ENCODE measurements at places on chromosomes 16 and 17.
A peak's percentile ranks its signal among the peaks of the same experiment; 100 is the strongest.

DNA sequence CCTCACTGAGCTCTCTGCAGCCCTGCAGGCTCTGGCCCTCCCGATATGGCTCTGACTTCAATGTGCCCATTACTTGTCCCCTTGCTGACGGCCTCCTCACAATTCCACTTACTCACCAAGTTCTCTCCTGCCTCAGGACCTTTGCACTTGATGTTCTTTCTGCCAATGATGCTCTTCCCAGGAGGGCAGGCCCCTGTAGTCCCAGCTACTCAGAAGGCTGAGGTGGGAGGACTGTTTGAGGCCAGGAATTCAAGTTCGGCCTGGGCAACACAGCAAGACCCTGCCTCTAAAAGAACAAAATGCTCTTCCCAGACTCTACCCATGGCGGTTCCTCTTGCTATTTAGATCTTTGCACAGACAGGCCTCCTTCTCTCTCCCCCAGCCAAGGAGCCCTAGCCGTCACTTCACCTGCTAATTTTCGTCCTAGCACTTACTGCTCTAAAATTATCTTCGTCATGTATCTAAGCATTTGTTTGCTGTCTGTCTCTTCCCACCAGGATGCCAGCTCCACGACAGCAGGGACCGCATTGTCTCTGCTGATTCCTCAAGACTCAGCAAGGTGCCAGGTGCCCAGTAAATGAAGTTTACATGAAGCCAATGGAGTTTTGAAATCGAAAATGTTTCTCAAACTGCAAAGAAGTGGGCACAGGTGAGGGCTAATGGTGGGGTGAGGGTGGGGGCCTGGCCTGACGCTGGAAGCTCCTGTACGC, 626 bp upstream of the RAI1 start:
- H3K27me3 ChIP-seq, result no peaks in the 10 kb centered on the region
- no peak overlapping the region for H3K4me3 ChIP-seq
- H3K4me1 ChIP-seq, result peaks cover 39% of the 10 kb centered on the region
- peak overlapping the region; percentile 43 for H3K27ac ChIP-seq
- no peak for DNase-seq

GRCh38 chr17:34386697-34387550, 23.9 kb upstream of the CCL1 start:
- no peak overlapping the region for H3K4me3 ChIP-seq
- no peaks in the 10 kb centered on the region for H3K27me3 ChIP-seq
- H3K4me1 ChIP-seq, result peaks cover 9% of the 10 kb centered on the region
- H3K27ac ChIP-seq, result no peak overlapping the region
- no peak for DNase-seq

DNA sequence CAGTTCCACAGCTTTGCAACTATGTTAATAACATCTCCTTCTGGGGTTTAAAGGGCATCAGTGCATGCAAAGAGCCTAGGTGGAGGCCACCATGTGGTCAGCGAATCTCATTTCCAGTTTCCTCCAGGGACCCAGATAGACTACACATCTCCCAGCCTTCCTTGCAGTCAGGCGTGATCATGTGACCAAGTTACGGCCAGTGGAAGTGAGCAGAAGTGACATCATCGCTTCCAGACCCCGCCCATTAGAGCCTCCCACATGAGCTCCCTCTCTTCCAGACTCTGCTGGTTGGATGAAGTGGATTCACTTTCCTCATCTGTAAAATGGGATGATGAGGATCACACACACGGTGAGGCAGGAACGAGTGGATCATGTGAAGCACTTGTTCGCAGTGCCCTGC, 27.4 kb upstream of the KDM8 start:
- H3K4me3 ChIP-seq, result no peak overlapping the region
- H3K36me3 ChIP-seq, result no peaks in the 10 kb centered on the region
- H3K27me3 ChIP-seq, result no peaks in the 10 kb centered on the region
- H3K27ac ChIP-seq, result no peak overlapping the region
- no peak for DNase-seq

DNA sequence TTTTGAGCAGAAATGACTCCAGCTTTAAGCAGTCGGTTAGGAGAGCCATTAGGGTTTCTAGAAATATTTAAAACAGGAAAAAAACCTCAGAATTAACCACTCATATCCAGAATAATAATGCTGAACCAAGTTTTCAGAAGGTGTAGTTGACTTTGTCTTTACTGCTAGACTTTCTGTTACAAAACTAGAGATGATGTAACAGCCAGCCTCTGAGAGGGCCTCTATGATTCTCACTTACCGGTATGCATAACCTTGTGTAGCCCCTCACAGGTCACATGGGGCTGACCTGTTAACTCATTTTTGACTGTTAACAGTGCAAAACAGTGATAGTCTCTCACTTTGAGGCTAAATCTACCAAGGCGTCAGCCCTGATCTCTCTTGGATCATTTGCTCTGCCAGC, 74.3 kb downstream of the TEX14 start:
- no peak overlapping the region for H3K27ac ChIP-seq
- no peak overlapping the region for H3K4me3 ChIP-seq
- H3K27me3 ChIP-seq, result no peaks in the 10 kb centered on the region
- no peaks in the 10 kb centered on the region for H3K4me1 ChIP-seq
- DNase-seq, result no peak

GRCh38 chr17:81480140-81481072, 32.2 kb downstream of the ACTG1 start:
- H3K27ac ChIP-seq, result no peak overlapping the region
- no peaks in the 10 kb centered on the region for H3K36me3 ChIP-seq
- peaks cover 24% of the 10 kb centered on the region for H3K27me3 ChIP-seq
- H3K4me3 ChIP-seq, result no peak overlapping the region

DNA sequence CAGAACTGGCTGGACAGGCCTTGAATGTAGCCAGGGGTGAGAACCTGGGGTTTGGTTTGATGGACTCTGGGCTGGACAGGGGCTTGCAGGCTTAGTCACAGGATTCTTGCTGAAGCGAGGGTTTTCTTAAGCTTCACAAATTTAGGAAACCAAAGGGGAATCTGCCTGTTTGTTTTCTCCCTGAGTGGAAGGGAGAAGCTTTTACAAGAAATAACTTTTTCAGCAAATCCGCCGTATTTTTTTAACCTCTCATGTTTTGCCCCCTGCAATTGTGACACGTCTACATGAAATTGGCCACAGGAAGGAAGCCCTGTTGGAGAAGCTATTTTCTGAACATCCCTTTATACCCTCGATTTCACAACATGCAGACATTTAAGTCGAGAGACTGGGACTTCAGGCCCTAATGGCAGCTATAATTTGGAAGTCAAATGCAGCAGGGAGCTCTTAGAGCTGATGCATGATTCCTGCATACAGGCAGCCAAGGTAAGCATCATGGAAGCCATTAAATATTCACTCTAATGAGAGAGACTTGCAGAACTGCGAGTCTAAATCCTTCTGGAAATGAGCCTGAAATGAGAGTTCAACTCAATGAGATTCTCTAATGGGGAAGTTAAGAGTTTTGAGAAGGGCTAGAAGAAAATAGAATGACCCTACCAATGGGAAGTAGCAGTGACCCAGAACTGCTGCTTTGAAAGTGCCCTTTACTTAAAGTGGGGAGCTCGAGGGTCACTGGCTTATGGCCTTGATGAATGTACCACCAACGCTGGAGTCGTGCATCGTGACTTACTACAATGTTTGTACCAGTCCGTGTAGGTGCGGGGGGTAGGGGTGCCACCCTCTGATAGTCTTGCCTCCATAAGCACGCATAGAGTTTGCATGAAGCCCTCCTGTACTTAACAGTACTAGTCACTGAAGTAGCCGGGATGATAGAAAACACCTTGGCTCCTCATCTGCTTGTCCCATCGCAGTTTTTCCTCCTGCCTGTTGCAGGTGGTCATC, 45.1 kb upstream of the IRF8 start:
- H3K4me3 ChIP-seq, result no peak overlapping the region
- H3K27me3 ChIP-seq, result no peaks in the 10 kb centered on the region
- no peak for DNase-seq
- H3K4me1 ChIP-seq, result peaks cover 14% of the 10 kb centered on the region
- no peaks in the 10 kb centered on the region for H3K36me3 ChIP-seq

GRCh38 chr17:77233635-77234334, 93.0 kb downstream of the SEC14L1 start:
- H3K36me3 ChIP-seq, result no peaks in the 10 kb centered on the region
- DNase-seq, result no peak
- no peak overlapping the region for H3K27ac ChIP-seq
- H3K27me3 ChIP-seq, result no peaks in the 10 kb centered on the region
- H3K4me3 ChIP-seq, result no peak overlapping the region

- H3K4me1 ChIP-seq, result no peaks in the 10 kb centered on the region
- DNase-seq, result no peak
- no peaks in the 10 kb centered on the region for H3K27me3 ChIP-seq
- H3K4me3 ChIP-seq, result no peak overlapping the region
These were observed 456.6 kb upstream of the GOT2 start for GRCh38 chr16:59190731-59191130.

GRCh38 chr17:35514564-35514963, 22.9 kb downstream of the SLFN12L start:
- H3K4me1 ChIP-seq, result peaks cover 31% of the 10 kb centered on the region
- H3K36me3 ChIP-seq, result peaks cover 25% of the 10 kb centered on the region
- DNase-seq, result peak; percentile 7
- H3K27ac ChIP-seq, result no peak overlapping the region

- H3K4me3 ChIP-seq, result no peak overlapping the region
- H3K4me1 ChIP-seq, result peaks cover 11% of the 10 kb centered on the region
- H3K27me3 ChIP-seq, result peaks cover 12% of the 10 kb centered on the region
- DNase-seq, result no peak
These were observed 22.7 kb upstream of the OR1F1 start for GRCh38 chr16:3165111-3165822.

GRCh38 chr16:12341423-12341822, 364.9 kb downstream of the SNX29 start:
- H3K27ac ChIP-seq, result no peak overlapping the region
- H3K27me3 ChIP-seq, result no peaks in the 10 kb centered on the region
- no peaks in the 10 kb centered on the region for H3K36me3 ChIP-seq
- H3K4me3 ChIP-seq, result no peak overlapping the region
- no peak for DNase-seq
- H3K4me1 ChIP-seq, result no peaks in the 10 kb centered on the region

DNA sequence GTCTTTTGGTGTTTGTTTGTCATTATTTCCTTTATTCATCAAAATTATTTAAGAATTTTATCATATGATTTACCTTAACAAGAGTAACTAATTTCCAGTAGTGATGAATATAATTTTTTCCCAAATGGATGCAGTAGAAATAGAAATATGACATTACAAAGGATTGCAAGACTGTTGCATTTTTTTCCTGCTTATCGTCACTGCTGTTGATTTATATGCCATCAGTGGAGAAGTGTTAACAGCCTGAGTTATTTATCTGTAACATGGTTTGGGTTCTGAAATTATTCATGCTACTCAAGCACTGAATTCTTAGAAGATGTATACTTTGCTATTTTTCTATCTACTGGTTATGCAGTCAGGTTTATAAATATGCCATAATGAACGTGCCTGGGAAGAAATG, 68.6 kb downstream of the TMEM100 start:
- H3K36me3 ChIP-seq, result no peaks in the 10 kb centered on the region
- H3K27me3 ChIP-seq, result no peaks in the 10 kb centered on the region
- no peak overlapping the region for H3K27ac ChIP-seq
- H3K4me3 ChIP-seq, result no peak overlapping the region
- no peak for DNase-seq

DNA sequence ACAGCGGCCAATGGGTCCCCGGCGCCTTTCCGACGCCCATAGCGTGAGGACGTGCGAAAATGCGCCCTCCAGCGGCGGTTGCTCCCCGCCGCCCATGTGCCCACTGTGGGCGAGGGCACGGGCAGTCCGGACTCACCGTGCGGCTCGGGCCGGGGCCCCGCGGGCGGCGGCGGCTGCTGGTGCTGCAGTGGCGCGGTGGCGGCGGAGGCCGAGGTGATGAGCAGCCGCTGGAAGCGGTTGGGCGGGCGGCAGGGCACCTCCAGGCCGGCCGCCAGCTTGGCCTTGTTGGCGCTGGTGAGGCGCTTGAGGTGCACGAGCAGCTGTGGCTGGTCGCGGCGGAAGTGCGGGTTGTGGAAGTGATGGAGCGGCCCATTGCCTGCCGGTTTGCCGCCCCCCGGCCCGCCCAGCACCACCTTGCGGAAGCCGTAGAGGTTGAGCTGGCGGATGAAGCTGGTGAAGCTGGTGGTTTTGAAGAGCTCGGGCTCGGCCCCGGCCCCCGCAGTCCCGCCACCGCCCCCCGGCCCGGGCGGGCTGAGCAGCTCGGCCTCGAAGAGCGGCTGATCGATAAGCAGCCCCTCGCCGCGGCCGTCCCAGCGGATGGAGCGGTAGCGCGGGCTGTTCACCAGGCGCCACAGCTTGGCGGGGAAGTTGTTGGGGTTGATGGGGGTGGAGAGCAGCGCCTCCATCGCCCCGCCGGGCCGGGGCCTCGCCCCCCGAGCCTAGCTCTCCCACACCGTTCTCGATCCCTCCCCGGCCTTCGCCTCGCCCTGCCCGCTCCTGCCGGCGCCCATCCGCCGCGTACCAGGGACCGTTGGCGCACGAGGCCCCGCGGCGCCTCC, at the start of gene HSF5:
Gene HSF5, minus strand, starts transcription at position 820 of the 839 bp plus-strand sequence. Its CDS starts 134 bp downstream, at position 686.
- no peaks in the 10 kb centered on the region for H3K27me3 ChIP-seq

DNA sequence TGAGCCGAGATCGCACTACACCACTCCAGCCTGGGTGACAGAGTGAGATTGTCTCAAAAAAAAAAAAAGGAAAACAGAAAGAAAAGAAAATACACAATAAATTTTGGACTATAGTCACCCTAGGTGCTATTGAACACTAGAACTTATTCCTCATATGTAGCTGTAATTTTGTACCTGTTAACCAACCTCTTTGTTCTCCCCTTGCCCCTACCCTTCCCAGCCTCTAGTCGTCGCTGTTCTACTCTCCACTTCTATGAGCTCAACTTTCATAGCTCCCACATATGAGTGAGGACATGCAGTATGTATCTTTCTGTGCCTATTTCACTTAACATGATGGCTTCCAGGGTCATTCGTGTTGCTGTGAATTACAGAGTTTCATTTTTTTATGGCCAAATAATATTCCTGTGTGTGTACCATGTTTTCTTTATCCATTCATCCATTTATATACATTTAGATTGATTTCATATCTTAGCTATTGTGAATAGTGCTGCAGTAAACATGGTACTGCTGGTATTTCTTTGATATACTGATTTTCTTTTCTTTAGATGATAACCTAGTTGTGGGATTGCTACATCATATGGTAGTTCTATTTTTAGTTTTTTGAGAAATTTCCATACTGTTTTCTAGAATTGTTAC, 28.3 kb downstream of the VPS35L start:
- H3K36me3 ChIP-seq, result peaks cover 35% of the 10 kb centered on the region
- DNase-seq, result peak; percentile 67
- H3K4me1 ChIP-seq, result no peaks in the 10 kb centered on the region
- H3K27me3 ChIP-seq, result no peaks in the 10 kb centered on the region
- no peak overlapping the region for H3K4me3 ChIP-seq

GRCh38 chr17:55368706-55369105, 52.9 kb downstream of the MMD start:
- no peak for DNase-seq
- H3K36me3 ChIP-seq, result no peaks in the 10 kb centered on the region
- peaks cover 5% of the 10 kb centered on the region for H3K4me1 ChIP-seq
- no peaks in the 10 kb centered on the region for H3K27me3 ChIP-seq
- no peak overlapping the region for H3K27ac ChIP-seq
- H3K4me3 ChIP-seq, result no peak overlapping the region

DNA sequence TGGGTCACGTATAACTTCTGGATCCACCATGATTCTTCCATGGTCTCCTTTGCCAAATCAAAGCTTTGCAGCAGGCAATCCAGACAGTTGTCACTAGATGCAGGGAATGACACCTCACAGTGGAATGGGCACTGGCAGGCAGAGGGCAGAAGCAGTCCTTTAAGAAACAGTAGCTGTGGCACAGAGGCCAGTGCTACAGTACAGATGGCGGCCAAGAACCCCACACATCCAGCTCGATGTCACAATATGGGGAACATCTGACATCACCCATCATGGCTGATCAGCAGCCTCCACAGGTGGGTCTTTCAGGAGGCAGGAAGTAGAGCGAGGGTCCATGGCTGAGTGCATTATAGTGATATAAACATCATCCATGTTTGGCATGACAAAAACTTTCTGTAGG, 18.8 kb upstream of the ERN1 start:
- H3K27me3 ChIP-seq, result no peaks in the 10 kb centered on the region
- H3K36me3 ChIP-seq, result peaks cover 16% of the 10 kb centered on the region
- no peak overlapping the region for H3K27ac ChIP-seq
- DNase-seq, result no peak
- H3K4me3 ChIP-seq, result no peak overlapping the region
- peaks cover 20% of the 10 kb centered on the region for H3K4me1 ChIP-seq
